T-helper 2 cell (primary cell): ENCODE measurements at places on chromosomes 1 and 21.

GRCh38 chr1:91872559-91873081 is 13.3 kb downstream of the TGFBR3 start:
- no peak for DNase-seq

DNA sequence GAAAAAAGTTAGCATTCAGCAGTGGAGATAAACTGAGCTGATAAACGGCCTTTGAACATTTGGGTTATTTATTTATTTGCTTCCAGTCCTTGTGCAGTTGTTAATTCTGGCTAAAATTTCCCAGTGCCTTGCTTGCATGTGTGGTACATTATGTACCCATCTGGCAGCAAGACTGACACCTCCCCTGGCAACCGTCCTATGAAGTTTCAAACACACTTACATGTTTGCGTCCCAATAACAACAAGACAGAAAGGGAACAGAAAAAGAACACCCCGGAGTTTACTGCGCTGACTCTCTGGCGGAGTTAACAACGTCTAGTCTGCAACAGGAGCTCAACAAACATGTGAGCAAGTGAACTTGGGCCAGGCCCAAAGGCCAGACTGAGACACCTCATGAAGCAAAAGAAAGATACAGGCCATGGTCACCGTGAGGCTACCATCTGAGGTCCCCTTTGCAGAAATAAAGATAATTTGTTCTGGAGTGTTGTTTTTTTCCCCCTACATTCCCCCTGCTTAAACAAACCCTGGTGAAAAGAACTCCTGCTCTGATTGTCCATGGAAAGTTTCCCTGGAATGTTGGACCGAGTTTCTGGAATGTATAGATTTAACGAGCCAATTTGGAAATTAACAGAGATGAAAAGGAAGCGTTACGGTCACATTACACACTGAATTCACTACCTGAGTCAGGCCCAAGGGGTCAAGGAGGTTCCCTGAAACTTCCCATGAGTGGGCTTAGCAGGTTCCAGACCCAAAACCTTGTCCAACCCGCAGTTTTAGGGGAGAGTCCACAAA is 33.4 kb downstream of the TRABD2B start:
- DNase-seq = no peak

DNA sequence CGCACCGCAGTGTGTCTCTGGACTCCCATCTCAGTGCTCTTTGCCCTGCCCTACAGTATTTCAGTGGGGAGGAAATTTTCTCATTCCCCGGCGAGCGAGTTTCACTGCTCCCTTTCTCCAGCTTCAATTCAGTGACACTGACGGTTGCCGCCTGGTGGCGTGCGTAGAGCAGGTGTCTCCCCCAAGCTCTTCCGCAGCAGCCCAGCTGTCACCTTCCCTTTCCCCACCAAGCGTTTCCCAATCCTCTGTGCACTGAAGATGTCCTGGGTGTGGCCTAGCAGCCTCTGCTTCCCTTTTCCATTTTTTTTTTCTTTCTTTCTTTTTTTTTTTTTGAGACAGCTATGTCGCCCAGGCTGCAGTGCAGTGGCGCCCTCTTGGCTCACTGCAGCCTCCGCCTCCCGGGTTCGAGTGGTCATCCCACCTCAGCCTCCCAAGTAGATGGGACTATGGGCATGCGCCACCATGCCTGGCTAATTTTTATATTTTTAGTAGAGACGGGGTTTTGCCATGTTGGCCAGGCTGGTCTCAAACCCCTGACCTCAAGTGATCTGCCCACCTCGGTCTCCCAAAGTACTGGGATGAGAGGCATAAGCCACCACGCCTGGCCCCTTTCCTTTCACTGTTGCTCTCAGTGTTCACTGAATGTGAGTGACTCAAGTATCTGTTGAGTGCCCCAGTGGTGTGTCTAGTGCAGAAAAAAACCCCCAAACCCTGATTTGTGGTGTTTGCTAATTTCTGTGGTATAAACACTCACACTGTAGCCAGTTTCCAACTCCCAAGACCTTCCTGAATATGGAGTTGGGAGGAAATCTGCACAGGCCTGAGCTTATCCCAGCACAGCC is 30.1 kb downstream of the TNFRSF1B start:
- no peak for DNase-seq

GRCh38 chr1:244705261-244706234 is 52.6 kb downstream of the DESI2 start:
- no peak for DNase-seq

GRCh38 chr21:42472521-42472920 is 23.5 kb downstream of the RSPH1 start:
- DNase-seq = no peak

DNA sequence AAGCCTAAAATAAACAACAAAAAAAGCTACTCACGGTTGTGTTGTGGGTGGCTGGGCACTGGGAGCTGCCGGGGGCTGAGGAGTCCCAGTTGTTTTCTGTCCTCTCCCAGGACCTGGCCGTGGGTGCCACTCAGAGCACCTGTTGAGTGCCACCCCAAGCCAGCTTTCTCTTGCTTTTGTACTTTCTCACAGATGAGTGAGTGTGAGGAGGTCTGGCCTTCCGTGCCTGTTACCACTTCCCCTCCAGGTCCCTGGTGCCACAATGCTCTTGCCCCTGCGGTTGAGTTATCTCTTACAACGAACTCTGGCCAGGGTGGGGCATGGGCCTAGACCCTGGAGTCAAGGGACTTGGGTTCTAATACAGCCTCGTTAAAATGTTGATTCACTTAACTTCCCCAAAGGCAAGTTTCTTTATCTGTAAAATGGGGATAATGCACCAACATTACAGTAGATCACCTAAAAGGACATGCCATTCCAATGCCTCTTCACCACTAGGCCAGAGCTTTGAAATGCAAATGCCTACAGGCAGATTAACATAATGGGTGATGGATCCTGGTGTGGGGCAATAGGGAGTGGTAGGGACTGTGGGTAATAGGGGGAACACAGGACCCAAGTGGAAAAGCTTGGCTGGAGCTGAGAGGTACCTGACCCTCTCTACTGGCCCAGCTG is at the start of gene CNR2:
CNR2 (minus strand) TSS at position 151 of the 669 bp plus-strand sequence. CDS start 37,745 bp downstream, outside the sequence.
- peak; percentile 78 for DNase-seq

DNA sequence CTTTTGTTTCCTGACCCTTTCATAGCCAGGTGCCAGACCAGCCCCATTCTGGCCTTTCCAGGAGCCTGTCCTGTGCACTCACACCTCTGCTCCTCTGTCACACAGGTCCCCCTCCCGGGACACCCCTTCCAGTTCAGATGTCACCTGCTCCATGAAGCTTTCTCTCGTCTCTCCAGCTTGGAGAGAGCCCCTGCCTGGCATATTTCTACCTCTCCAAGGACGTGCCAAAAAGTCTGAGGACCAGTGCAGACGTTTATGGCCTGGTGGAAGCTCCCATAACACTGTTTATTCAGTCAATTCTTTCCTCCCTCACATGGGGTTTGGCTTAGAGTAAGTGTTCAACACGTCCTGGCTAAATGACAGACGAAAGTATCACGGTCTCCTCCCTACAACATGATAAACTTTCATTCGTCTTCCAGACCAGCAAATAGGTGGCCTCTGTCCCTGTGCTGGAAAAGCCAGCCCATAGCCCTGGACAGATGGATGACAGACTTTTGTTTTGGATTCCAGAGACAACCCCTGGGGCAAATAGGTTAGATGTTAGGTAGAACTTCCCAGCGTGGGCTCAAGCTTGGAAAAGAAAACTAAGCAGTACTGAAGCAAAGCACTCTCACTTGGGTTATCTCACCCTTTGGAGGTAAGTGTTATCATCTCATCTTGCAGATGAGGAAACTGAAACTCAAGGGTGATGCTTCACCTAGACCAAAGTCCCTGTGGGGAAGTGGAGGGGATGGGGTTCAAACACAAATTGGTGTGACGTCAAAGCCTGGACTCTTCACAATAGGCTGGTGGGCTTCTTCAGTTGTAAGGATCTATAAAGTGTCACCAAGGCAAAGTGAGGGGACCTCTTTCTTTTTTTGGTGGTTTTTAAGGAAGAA is 52.9 kb upstream of the ECE1 start:
- DNase-seq = peak; percentile 88

GRCh38 chr1:107247679-107248078 is 106.8 kb downstream of the NTNG1 start:
- DNase-seq = no peak

DNA sequence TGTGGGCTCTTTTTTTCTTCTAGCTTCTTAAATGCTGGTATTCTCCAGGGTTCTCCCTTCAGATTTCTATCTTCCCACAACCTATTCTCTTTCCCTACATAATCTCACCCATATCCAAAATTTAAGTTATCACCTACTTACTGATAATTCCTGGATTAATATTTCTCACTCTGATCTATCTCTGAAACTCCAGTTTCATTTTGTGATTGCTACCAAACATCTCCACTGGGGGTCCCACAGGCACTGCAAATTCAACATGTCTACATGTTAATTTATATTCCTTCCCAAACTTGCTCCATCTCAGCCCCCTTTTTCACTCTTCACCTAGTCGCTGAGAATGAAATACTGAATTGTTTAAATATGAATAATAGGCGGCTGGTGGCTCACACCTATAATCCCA is 9.9 kb upstream of the C1orf141 start:
- no peak for DNase-seq

GRCh38 chr1:94679332-94680038 is 137.9 kb upstream of the F3 start:
- no peak for DNase-seq

GRCh38 chr1:221696027-221696426 is 45.9 kb downstream of the DUSP10 start:
- no peak for DNase-seq

DNA sequence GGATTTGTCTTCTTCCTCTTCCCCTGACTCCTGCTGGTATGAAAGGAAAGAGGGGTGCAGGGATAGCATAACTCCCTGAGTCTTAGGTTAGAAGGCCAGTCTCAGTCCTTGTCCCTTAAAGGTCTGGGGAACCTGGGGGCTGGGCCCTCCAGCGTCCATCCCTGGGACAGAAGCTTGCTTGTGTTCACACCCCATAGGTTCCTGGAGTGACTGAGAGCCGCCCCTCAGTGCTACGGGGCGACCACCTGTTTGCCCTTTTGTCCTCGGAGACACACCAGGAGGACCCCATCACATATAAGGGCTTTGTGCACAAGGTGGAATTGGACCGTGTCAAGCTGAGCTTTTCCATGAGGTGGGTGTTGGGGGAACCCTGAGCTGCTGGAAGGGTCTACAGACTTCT is 13.1 kb downstream of the RHOC start:
- DNase-seq = no peak

- DNase-seq = no peak
Observed at GRCh38 chr1:204454476-204454875, 40.1 kb downstream of the PIK3C2B start.

GRCh38 chr21:46375560-46376230 is 51.7 kb downstream of the PCNT start:
- no peak for DNase-seq

- DNase-seq = no peak
Observed at GRCh38 chr1:217403026-217403720, 227.7 kb downstream of the GPATCH2 start.

DNA sequence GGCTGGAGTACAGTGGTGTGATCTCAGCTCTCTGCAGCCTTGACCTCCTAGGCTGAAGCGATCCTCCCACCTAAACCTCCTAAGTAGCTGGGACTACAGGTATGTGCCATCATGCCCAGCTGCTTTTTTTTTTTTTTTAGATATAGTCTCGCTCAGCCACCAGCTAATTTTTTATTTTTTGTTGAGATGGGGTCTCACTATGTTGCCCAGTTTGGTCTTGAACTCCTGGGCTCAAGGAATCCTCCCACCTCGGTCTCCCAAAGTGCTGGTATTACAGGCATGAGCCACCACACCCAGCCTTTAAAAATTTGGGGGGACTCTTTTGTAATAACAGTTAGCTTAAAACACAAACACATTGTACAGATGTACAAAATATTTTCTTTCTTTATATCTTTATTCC is 1.7 kb upstream of the SNX27 start:
- no peak for DNase-seq

- DNase-seq = no peak
Observed at GRCh38 chr21:42668298-42668992, 15.0 kb downstream of the PDE9A start.

DNA sequence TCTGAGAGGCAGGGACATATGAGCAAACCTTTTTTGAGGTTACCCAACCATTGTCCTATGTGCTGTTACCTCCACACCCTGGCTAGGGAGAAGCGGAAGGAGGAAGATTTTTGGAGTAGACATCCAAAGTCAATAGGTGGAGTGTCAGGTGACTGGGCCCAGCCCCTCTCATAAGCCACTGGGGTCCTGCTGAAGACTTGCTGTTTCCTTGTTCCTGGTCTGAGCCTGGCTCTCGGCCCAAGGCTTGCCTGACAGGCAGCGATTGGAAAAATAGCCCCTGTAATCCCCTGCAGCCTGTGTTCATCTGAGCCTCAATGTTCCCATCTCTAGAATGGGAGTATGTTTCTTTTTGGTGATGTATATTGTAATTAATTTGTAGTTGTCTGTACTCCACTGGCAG is 6.9 kb upstream of the PIGR start:
- no peak for DNase-seq

- DNase-seq = no peak
Observed at GRCh38 chr21:35987475-35987874, 72.9 kb downstream of the SETD4 start.

DNA sequence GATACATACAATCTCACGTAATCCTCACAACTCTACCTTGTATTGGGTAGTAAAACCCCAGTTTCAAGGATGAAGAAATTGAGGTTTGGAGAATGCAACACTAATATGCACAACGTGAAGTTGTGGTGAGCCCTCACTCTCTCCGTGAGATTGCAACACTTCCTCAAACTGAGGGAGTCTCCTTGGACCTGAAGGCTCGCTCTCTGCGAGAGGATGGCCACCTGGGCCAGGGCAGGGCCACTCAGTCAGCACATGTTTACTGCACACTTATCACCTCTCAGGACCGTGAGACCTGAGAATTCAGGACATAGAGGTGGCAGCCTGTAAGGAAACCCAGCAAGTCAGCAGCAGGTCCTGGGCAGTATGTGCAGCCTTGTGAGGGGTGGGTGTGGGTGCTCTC is 8.7 kb downstream of the SH3BP5L start:
- DNase-seq = peak; percentile 26

DNA sequence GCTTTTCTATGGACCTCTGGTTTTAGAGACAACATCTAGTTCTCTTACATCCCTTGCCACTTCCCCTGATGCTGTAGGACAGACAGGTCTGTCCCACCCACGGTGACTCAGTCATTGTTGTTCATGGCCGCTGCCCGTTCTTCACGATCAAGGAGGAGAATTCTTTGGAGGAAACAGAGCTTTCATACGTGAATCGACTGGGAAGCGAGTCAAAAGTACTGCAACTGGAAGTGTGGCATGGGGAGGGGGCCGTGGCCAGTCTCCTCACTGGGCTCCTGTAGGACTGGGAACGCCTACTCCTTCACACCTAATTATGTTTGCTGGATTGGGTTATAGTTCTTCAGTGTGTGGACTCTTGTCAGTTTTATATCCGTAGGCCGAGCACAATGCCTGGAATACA is 4.4 kb upstream of the SLC37A1 start:
- no peak for DNase-seq

DNA sequence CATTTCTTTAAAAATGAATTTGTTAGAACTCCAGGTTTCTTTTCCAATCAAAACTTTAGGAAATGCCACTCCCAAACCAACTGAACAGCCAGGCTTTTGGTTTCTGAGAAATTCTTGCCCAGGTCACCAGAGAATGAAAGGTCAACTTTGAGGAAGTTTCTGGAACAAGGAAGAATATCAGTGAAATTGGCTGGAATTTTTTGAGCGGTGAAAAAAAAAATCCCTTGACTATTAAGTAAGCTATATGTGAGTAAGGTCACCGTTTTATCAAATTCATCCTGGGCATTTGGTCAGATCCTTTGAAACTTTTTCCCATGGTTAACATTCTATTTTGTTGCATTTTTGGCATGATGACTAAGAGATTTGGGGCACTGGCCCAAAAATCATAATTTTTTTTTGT is 469.3 kb downstream of the LTN1 start:
- no peak for DNase-seq
